ENCODE measurements at places on chromosomes 3 and 15. TPM values are rescaled to one million over a fixed set of nuclear protein-coding genes. Genes with fewer than 3 reads are reported as not detected.

DNA sequence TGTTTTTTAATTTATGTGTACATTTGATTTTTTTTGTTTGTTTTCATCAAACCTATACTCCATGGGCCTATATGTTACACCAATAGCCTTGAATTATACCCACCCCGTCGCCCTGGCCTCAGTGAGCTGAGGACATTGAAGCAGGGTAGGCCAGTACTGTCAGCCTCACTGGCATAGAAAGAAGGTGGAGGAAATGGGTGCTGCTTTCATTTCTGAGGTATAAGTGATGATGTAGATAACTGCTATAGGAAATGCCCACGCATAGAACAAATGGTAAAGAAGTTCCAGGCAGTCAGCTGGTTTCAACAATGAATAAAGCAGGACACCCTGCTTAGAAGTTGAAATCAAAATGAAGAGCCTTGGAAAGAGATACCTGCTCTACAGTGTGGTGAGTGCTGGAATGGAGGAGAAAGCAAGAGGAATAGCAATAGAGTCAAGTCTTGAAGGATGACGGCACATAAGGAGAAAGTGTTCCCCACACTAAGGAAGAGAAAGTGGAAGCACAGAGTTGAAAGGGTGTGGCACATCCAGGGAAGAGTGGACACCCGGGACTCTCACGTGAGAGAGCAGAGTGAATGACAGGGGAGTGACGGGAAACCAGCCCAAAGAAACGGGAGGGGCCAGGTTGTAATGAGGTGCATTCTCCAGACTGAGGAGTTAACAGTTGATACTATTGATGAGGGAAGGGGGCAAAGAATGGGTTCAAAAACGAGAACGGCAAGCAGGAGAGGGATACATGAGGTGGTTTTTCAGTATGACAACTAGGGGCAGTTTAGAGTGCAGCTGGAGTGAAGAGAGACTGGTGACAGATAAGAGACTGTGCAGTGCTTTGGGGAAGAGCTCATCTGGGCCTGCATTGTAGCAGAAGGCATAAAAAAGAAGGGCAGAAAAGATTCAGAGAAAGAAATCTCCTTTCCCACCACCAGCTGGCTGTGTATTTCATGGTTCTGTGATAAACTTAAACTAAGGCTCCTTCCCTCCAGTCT, 70.5 kb downstream of the KLHL25 start:
- no peak for DNase-seq
- no peak overlapping the region for H3K4me3 ChIP-seq
- no peaks in the 10 kb centered on the region for H3K27me3 ChIP-seq

DNA sequence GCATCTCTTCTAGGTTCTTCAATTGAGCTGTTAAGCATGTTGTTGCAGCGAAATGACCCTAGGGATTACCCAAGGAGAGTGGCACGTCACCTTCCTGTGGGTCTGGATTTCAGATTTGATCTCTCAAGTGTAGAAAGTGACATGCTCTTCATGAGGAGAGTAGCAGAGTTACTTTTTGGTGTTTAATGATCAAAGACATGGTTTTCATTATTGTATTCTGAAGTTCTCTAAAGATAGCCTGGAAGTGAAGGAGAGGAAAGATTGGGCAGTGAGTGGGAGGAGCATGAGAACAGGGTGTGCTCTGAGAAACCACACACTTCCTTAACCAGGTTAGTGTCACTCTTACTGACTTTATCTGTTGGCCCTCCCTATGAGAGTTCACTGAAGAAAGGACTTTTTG, 153.6 kb downstream of the AKAP13 start:
- H3K4me1 ChIP-seq: peaks cover 23% of the 10 kb centered on the region
- no peaks in the 10 kb centered on the region for H3K36me3 ChIP-seq
- DNase-seq: no peak
- H3K27me3 ChIP-seq: no peaks in the 10 kb centered on the region

DNA sequence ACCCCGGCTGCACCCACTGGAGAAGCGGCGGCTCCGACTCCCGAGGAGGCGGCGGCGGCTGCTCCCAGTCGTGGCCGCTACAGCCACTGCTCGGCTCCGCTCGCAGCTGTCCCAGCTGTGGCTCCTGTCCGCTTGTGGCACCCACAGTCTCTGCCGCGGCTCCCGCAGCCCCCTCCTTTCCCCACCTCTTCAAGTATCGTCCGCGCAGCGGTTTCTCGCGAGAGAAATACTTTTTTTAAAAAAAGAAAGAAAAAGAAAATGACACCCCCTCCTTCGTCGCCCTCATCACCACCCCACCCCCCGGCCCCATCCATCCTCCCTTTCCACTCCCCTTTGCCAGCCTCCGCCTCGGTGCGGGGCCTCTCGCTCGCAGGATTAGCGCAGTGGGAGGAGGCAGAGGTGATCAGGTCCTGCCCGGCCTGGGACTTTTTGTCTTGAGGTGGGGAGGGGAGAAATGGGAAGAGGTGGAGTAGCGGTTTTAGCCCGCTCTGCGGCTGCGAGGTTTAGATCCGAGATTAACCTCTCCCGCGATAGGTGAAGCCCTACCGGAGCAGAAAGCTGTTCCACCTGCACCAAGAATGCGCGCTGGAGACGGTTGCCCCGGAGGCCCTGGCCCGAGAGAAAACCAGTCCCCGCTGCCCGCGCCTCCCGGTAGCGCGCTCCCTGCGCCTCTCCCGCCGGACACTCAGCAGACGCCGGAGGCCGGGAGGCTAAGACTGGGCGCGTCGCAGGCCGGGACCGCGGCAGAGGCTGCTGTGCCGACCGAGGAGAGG, at the start of gene FBN1:
Gene FBN1, minus strand, starts transcription at position 152 of the 773 bp plus-strand sequence. CDS start 940 bp downstream, outside the sequence.
- peak within 1 kb of the TSS; percentile 56 for H3K27ac ChIP-seq
- H3K4me1 ChIP-seq: peaks cover 8% of the 10 kb centered on the region
- no peaks in the 10 kb centered on the region for H3K27me3 ChIP-seq
- H3K36me3 ChIP-seq: no peaks in the 10 kb centered on the region

- H3K36me3 ChIP-seq: no peaks in the 10 kb centered on the region
- H3K4me3 ChIP-seq: no peak overlapping the region
- peaks cover 48% of the 10 kb centered on the region for H3K4me1 ChIP-seq
Observed at GRCh38 chr15:101201411-101202174, 50.3 kb downstream of the CHSY1 start.

DNA sequence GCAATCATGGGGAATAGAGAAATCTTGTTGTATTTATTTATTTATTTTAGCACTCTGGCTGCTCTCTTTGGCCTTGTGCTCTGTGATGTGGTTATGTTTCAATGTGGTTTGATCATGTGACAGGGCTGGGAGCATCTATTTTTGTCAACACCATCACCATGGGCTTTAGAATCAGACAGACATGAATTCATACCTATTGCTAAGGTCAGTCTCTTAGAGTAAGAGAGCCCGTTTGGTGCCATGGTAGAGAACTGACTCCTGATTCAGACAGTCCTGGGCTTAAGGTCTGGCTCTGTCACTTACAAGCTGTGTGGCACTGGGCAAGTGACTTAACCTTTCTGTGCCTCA, 157.0 kb downstream of the RYR3 start:
- no peaks in the 10 kb centered on the region for H3K27me3 ChIP-seq
- no peak overlapping the region for H3K4me3 ChIP-seq
- no peaks in the 10 kb centered on the region for H3K36me3 ChIP-seq

- no peak overlapping the region for H3K4me3 ChIP-seq
- no peaks in the 10 kb centered on the region for H3K27me3 ChIP-seq
- H3K4me1 ChIP-seq: no peaks in the 10 kb centered on the region
- DNase-seq: no peak
Observed at GRCh38 chr15:57752436-57752835, 45.9 kb downstream of the POLR2M start.

GRCh38 chr3:39327746-39328349, 1.7 kb upstream of the CCR8 start:
- no peaks in the 10 kb centered on the region for H3K27me3 ChIP-seq
- H3K4me3 ChIP-seq: no peak overlapping the region
- peak overlapping the region; percentile 84 for H3K27ac ChIP-seq
- peaks cover 23% of the 10 kb centered on the region for H3K4me1 ChIP-seq
- DNase-seq: peak; percentile 67
- H3K36me3 ChIP-seq: no peaks in the 10 kb centered on the region

PARP9 gene
- 49.6 TPM for total RNA-seq

DNA sequence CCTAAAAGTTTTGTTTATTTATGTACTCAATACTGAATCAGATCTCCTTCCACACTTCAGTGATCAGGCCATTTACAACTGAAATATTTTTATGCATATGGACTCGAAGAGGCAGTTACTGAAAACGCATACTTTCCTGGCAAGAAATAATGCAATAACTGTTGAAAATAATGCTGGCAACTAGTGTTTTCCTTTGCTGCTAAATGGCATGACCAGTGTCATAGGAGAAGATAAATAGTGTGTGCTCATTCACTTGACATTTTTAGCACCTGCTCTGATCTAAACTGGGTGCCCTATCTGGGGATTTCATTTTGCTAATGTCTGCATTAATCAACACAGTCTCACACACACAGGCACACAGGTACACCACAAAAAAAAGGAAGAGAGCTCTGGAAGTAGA, 695.2 kb downstream of the TUSC7 start:
- DNase-seq: no peak
- no peaks in the 10 kb centered on the region for H3K27me3 ChIP-seq
- H3K27ac ChIP-seq: no peak overlapping the region

DNA sequence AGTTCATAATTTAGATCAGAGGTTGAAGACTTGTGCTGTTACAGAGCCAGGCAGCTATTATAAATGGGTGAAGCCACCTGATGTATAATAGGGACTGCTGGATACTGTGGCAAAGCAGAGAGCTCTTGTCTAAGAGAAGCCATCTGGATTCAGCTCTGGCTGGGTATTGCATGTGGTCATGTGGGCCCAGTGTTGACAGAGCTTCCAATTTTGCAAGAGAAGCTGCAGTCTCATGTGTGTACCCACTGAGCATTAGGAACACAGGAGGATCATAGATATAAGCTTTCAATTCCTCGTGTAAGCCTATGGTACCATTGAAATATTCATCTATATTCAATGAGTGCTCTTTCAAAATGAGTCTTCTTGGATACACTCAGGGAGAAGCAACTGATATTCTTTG, 303.9 kb upstream of the SLCO3A1 start:
- H3K36me3 ChIP-seq: no peaks in the 10 kb centered on the region
- no peaks in the 10 kb centered on the region for H3K4me1 ChIP-seq
- no peak for DNase-seq
- H3K4me3 ChIP-seq: no peak overlapping the region
- H3K27me3 ChIP-seq: no peaks in the 10 kb centered on the region

DNA sequence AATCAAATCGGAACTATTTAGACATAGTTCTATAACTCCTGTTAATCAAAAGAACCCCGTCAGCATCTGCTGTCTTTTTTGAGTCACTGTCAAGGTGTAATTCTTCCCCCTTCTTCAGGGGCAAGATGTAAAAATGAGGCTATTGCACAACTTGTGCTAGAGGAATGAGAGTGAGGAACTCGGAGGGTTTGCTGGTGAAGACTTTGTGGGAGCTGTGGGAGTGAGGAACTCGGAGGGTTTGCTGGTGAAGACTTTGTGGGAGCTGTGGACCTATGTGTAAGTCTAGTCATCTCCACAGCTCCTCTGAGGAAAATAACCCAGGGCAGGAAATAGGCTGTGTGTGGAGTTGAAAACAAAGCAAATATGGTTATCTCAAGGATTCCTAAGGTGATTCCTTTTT, 2.5 kb upstream of the CERS3 start:
- no peaks in the 10 kb centered on the region for H3K4me1 ChIP-seq
- no peaks in the 10 kb centered on the region for H3K27me3 ChIP-seq
- H3K4me3 ChIP-seq: no peak overlapping the region
- no peak overlapping the region for H3K27ac ChIP-seq
- DNase-seq: no peak

GRCh38 chr3:175495331-175495730, 636.2 kb downstream of the NAALADL2 start:
- no peaks in the 10 kb centered on the region for H3K36me3 ChIP-seq
- H3K27me3 ChIP-seq: no peaks in the 10 kb centered on the region
- H3K27ac ChIP-seq: no peak overlapping the region
- no peaks in the 10 kb centered on the region for H3K4me1 ChIP-seq
- no peak overlapping the region for H3K4me3 ChIP-seq
- DNase-seq: no peak

GRCh38 chr3:58059349-58060321, 51.4 kb downstream of the FLNB start:
- no peak overlapping the region for H3K4me3 ChIP-seq
- DNase-seq: no peak
- no peaks in the 10 kb centered on the region for H3K4me1 ChIP-seq
- no peaks in the 10 kb centered on the region for H3K27me3 ChIP-seq
- no peaks in the 10 kb centered on the region for H3K36me3 ChIP-seq
- no peak overlapping the region for H3K27ac ChIP-seq

DNA sequence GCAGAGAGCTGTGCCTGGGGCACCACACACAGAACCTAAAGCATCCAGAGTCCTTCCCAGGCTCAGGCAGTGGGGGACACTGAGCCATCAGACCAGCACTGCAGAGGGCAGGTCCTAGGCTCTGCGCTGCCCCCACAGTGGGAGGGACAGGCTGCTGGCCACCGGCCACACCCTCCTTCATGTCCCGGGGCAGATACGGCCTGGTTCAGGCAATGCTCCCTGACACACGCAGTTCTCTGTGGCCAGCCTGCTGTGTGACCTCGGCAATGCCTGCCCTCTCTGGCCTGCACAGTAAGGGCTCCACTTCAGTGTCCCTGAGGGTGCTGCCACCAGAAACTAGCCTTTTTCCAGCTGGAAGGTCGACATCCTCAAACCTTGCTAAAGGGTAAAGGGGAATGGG, 12.4 kb downstream of the LINGO1 start:
- H3K4me3 ChIP-seq: no peak overlapping the region
- H3K27ac ChIP-seq: no peak overlapping the region
- DNase-seq: no peak
- no peaks in the 10 kb centered on the region for H3K36me3 ChIP-seq

GRCh38 chr15:72175186-72176044, 22.2 kb downstream of the GRAMD2A start:
- H3K4me3 ChIP-seq: no peak overlapping the region
- H3K27ac ChIP-seq: no peak overlapping the region
- H3K27me3 ChIP-seq: no peaks in the 10 kb centered on the region

DNA sequence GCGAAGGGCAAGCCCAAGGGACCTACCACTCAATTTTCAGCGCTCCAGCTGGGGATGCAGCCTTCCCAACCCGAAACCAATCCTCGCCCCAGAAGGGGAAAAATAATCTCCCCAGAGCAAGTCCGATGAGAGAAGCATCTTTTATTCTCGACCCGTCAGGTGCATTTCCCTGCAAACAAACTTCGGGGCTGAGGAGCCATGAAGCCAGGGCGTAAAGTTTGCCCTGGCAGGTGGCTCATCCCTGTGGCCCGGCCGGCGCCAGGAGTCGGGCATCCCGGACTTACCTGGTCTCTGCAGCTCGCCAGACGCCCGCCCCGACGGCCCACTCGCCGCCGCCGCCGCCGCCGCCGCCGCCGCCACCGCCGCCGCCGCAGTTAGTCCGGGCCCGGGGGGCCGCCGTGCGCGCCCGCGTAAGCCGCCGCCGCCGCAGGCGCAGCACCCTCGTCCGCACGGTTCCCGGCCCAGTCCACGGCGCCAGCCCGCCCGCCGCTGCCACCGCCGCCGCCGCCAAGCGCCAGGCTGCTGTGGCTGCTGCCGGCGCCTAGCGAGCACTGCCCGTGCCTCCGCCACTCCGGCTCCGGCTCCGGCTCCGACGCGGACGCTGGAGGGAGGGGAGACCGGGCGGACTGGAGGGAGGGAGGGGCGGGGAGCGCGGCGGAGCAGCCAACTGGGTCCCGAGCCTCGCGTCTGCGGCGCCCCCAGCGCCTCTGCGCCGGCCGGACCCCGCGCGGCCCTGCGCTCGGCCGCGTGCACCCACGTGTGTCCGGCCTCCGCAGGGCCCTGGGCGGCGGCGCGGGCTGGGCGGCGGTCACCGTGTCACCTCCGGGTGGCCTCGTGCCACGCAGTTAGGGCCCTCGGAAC, at the start of gene CNTN3:
Gene CNTN3, minus strand, starts transcription at position 553 of the 861 bp plus-strand sequence. CDS start 93,547 bp downstream, outside the sequence.
- no peak within 1 kb of the TSS for H3K4me3 ChIP-seq
- H3K27ac ChIP-seq: no peak within 1 kb of the TSS
- H3K36me3 ChIP-seq: no peaks in the 10 kb centered on the region
- H3K4me1 ChIP-seq: no peaks in the 10 kb centered on the region
- no peaks in the 10 kb centered on the region for H3K27me3 ChIP-seq
- no peak for DNase-seq

RBP2 gene
- not detected for total RNA-seq

All from GM12878 (cell line).